PC-9 (cell line): ENCODE measurements at places on chromosomes 6 and 20. TPM values are rescaled to one million over a fixed set of nuclear protein-coding genes. Genes with fewer than 3 reads are reported as not detected.

DNA sequence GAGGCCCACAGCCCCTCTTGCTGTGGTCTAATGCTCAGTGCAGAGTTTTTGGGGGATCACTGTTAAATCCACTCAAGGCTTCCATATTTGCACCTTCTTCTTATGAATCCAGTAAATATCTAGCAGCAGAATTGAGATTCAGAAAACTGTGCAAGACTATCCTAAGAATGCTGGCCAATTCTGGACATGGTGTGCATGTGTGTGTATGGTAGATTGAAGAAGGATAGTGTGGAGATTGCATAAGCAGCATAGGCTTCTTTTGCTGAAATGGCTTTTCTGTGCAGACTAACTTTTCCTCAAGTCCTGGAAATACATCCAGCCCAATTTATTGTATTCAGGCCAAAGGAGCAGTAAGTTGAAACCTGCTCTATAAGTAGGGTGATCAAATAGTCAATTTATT, 39.7 kb downstream of the FBXO9 start:
- no peak for DNase-seq

- peak; percentile 39 for DNase-seq
Measured at GRCh38 chr6:24796616-24797290, 2.0 kb downstream of the ARMH2 start.

GRCh38 chr20:14062786-14063185, 67.5 kb downstream of the MACROD2 start:
- DNase-seq: no peak

- peak; percentile 37 for DNase-seq
Measured at GRCh38 chr6:141552463-141552862, 580.3 kb upstream of the GJE1 start.

- no peak for DNase-seq
Measured at GRCh38 chr20:25864326-25864962, 167.8 kb upstream of the ZNF337 start.

Gene ACAT2
- total RNA-seq: 48.5 and 71.0 TPM in 2 replicates

DNA sequence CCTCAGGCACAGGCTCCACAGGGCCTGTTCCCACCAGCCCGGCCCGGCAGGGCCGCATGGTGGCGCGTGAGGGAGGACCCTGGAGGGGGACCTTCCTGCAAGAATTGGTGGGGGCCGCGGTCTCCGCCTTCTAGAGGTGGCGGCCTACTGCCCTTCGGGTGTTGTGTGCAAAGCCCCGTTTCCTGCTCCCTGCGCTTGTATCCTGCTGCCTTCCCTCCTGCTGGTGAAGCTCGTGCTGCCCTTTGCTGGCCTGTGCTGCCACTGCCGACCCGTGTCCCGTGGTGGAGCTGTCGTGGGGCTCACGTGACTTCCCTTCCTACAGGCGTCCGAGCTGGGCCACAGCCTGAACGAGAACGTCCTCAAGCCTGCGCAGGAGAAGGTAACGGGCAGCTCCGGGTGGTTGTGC, 8.4 kb upstream of the COL20A1 start:
- DNase-seq: no peak

DNA sequence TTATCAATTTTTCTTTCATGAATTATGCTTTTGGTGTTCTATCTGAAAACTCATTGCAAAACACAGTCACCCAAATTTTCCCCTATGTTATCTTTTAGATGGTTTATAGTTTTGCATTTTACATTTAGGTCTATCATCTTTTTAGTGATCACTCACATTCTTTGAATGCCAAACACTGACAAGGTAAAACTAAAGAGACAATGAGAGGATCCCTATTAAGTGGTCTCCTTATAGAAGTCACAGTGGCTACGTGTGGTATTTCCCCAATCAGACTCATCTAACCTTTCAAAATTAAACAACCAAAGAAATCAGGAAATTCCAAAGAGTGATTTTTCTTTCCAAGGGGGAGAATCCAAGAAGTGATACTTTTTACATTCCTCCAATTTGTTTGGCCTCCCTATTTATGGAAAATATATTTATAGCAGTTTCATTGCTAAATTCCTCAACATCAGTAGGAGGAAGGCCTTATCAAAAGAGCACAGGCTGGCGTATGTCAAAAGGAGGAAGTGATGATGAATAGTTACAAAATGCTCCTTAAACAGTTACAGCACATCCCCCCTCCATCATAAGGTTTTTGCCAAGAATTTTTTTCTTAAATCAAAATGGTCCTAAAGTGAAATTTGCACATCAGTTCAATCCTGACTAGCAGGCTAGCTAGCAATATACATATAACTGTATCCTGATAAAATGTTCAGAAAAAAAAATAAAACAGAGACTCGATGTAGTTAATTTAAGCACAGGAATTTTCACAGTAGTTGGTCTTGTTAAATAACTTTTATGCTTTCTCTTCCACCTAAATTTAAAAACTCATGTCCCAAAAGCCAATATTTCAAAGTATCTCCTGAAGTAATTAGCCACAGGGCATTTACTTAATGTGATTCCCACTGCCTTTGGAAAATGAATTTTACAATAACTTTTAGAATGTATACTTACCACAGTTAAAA, 76.2 kb upstream of the IPCEF1 start:
- DNase-seq: no peak

- no peak for DNase-seq
Measured at GRCh38 chr20:11691766-11692165, 225.9 kb upstream of the BTBD3 start.

DNA sequence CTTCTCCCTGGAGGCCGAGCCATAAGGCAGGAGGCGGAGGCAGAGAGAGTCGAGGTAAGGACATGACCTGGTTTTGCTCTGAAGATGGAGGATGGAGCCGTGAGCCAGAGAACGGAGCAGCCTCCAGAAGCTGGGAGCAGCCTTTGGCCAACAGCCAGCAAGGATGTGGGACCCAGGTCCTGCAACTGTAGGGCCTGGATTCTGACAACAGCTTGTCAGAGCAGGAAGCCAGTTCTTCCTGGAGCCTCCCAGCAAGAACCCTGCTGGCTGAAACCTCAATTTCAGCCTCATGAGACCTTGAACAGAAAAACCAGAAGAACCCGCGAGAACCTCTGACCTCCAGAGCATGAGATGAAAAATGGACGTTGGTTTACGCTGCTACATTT, 13.4 kb upstream of the MRGBP start:
- DNase-seq: no peak

- peak; percentile 47 for DNase-seq
Measured at GRCh38 chr6:150894935-150895552, 29.5 kb downstream of the MTHFD1L start.

Gene KCNK15
- 0.20 and 0.26 TPM in 2 replicates for total RNA-seq

GRCh38 chr6:154343473-154344308, 12.9 kb downstream of the IPCEF1 start:
- peak; percentile 92 for DNase-seq

Gene FAM217A
- total RNA-seq: not detected in 2 replicates

DNA sequence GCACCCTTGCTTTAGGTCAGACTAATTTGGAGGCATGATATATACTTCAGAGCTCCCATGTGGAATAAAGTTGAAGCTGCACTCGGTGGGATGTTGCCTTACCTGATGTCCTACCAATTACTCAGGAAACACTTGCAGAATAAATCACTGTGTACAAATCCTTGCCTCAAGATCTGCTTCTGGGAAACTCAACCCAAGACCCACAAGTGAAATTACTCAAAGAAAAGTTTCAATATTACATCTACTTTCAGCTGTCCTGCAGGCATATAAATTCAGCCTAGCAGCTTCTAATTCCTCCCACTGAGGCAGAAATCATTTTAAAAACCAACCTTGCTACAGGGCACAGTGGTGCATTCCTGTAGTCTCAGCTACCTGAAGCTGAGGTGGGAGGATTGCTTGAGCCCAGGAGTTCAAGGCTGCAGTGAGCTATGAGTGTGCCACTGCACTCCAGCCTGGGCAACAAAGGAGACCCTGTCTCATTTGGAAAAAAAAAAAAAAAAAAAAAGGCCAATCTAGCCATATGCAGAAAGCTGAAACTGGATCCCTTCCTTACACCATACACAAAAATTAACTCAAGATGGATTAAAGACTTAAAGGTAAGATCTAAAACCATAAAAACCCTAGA, 20.7 kb upstream of the DCDC2 start:
- no peak for DNase-seq

DNA sequence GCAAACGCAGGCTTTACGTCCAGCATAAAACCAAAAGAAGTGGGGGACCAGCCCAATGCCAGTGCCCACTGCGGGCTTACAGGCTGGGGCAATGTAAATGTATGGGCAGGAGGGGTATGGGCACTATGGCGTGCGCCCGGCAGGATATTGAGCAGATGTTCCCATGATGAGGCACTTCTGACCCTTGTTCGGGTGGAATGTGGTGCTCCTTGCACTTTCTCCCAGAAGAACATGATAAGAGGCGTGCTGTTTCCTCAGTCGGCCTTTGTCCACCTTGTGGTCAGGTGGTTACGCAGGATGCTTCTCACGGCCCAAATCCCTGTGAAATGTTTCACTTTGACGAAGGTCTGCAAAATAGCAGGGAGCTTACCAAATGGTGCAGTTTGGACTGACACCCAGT, 4.8 kb upstream of the GPR31 start:
- no peak for DNase-seq

Gene CFAP206
- 2.9 and 3.2 TPM in 2 replicates for total RNA-seq

Gene MYO6
- total RNA-seq: 93.0 and 98.2 TPM in 2 replicates

Gene HMGCLL1
- total RNA-seq: 0.39 and 0.68 TPM in 2 replicates

Gene MOG
- not detected in 2 replicates for total RNA-seq

- DNase-seq: no peak
Measured at GRCh38 chr20:14521016-14521415, 183.6 kb upstream of the FLRT3 start.

Gene CAPN11
- not detected in 2 replicates for total RNA-seq

DNA sequence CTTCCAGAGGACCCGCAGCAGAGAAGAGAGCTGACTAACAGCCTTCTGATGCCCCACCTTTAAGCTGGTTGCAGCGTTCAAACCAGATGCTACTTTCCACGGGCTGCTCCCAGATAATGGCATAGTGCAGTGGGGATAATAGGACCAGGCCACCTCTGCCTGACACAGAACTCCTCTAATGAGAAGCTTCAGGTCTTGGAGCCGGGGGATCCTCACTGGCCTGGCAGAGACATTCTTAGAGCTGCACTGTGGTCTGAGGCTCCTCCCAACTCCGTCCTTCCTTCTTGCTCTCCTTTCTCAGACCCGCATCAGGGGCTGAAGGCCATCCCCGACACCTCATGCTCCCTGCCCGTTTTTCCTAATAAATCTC, 206.6 kb upstream of the MARCKS start:
- no peak for DNase-seq

- no peak for DNase-seq
Measured at GRCh38 chr20:30168025-30168799, 1089.3 kb upstream of the DEFB115 start.

GRCh38 chr6:97052896-97053295, 128.4 kb downstream of the KLHL32 start:
- no peak for DNase-seq

GRCh38 chr6:79872986-79873385, 74.4 kb downstream of the ELOVL4 start:
- DNase-seq: peak; percentile 50

- no peak for DNase-seq
Measured at GRCh38 chr6:144189351-144189750, 39.0 kb downstream of the STX11 start.

DNA sequence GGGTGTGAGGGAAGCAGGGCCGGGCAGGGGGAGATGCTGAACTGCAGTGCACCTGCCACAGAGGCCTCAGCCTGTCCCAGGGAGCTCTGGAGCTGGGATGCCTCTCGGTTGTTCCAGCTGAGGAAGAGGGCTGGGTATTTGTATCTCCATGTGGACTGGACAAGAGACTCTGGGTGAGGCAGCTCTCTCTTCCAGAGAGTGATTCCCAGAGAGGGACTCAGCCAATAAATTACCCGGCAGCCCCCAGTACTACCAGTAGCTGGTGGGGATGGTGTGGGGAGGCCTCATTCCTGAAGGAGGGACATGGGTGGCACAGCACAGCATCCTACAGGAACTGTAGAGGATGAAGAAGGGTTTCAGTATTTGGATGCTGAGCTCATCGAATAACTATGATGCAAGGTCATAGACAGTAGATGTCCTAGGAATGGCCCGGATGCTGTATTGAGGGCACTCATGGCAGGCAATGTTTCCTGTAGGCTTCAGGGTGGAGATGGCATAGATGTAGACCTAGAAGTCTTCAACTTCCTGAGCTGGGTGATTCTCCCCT, 1.4 kb downstream of the FGD2 start:
- no peak for DNase-seq

DNA sequence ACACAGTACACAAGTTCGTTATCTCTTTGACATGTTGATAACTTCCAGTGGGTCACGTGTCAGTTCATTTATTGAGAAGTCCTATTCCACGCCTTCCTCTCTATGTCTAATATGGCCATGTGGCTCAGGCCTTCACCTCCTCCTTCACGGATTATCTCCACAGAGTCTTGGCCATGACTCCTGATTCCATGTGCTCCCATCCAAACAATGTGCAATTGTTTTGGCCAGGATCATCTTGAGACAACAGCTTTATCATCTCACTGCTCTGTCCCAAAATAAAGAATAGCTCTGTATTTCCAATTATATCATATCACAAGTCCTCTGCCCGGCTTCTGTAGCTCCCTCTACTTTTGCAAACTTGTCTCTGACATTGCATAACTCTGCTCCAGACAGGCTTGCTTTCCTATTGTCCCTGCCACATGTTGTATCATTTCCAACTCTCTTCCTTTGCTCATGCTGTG, 11.1 kb upstream of the TXNDC5 start:
- no peak for DNase-seq

- DNase-seq: peak; percentile 54
Measured at GRCh38 chr6:108027594-108027993, 46.9 kb downstream of the OSTM1 start.

GRCh38 chr6:32796848-32797776, 19.7 kb downstream of the HLA-DOB start:
- peak; percentile 51 for DNase-seq
